ENCODE measurements at places on chromosomes 5 and 9.

DNA sequence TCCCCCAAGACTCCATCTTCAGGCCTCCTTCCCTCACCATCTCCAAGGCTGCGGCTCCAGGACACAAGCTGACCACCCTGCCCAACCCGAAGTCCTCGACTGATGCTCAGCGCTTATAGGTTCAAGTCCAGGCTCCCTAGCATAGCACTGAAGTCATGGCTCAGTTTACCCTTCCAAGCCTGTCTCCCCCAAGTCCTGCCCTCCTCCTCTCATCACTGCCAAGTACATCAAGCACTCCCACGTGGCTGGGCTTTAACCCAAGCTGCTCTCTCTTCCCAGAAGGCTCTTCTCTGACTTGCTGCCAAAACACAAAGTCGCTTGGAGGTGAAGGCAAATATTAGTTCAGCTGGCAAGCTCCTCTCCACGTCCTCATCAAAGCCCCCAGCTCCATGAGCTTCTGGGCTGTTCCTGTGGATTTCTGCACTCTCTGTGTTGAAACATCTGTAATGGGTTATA lies 22.1 kb upstream of the MARCHF6 start:
- no peak for DNase-seq

- no peak for DNase-seq
Measured at GRCh38 chr5:16615741-16616535, 859 bp downstream of the RETREG1 start.

DNA sequence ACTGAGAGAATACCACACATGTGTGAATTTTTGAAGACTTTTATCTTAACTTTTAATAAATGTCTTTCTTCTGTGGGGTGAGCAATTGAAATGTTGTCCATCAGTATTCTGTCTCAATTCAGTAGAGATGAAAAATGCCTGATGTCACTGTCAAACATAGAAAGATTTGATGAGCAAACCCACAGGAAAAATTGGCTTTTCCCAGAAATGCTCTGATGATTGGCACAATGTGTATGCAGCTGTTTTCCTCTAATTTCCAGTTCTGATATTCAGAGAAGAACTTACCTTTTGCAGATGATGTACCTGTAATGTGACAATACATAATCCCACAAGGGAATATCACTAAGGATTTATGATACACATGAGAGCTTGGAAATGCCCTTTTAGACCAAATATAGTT lies 340.0 kb downstream of the PTPRD start:
- DNase-seq: no peak

- no peak for DNase-seq
Measured at GRCh38 chr5:173535166-173535975, 81.1 kb downstream of the BOD1 start.

DNA sequence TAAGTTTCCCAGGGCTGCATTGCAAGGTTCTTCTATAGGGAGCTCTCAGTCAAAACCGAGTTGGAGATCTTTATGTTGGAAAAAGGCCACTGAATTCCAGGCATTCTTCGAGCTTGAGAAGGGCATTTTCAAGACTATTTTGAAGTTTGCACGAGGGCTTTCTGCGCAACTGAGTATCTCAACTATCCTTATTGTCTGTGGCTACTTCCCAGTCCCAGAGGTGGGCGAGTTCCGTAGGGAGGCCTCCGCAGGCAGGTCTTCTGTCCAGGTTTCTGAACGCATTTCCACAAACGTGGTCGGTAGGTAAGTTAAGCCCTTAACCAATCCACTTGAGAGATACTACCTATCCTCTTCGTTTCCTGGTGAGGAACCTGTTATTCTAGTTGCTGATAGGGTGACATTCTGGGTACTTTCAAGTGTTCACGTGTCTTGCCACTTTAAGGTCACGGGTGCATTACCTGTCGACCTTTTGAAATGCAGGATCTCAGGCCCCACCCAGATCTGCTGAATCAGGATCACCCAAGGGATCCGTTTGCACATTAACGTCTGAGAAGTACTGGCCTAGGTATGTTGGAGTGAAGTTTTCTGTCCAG lies 51.4 kb upstream of the TJP2 start:
- DNase-seq: no peak

DNA sequence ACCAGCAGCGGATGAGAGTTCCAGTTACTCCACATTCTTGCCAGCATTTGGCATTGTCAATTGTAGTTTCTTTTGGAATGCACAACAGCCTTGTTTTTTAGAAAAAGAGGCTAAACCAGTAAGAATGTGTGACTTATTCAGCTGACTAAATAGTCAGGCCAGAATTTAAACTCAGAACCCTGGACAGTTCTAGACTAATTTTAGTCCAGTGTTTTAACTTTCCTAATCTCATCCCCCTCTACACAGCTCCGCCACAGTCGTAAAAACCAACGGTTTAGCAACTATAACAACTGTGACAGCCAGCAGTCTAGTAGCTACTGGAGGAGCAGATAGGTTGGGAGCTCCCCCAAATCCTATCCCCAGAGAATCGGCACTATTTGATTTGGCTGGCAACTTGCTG lies 103.7 kb downstream of the FOXD1 start:
- no peak for DNase-seq

- no peak for DNase-seq
Measured at GRCh38 chr5:105803431-105803830, 1867.3 kb downstream of the EFNA5 start.

- no peak for DNase-seq
Measured at GRCh38 chr9:111992523-111992922, 95.9 kb downstream of the UGCG start.

DNA sequence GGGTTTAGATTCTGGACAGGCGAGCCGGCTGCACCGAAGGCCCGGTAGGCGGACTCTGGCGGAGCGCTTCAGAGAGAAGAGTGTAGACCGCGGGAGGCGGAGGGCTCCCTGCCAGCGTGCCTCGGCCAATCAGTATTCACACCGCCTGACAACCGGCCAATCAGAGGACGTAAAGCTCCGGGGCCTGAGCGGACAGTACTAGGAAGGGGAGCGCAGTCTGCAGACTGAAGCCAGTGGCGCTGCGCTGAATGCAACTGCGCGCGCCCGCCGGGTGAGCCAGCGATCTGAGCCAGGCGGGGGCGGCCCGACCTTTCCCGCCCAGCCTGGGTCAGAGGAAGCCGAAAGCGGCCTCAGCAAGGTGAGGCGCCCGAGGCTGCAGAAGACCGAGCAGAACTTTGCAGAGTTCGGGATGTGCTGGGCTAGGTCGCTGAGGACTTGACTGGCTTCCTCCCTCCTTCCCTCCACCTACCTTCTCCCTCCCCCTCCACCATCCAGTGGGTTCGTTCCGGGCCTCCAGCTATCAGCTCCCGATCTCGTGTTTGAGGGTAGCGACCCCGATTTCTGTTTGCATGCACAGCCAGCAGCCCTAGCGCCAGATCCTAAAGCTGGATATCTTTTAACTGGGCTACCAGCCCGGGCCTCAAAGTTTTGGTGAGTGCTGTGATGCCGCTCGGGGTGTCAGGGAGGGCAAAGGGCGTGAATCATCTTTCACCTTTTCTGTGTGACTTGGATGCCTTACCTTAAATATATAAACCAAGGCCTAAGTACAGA lies at the start of gene DMRT2:
DMRT2 (plus strand) TSS at position 233 of the 771 bp plus-strand sequence. CDS start 1,257 bp downstream, outside the sequence.
- no peak for DNase-seq

DNA sequence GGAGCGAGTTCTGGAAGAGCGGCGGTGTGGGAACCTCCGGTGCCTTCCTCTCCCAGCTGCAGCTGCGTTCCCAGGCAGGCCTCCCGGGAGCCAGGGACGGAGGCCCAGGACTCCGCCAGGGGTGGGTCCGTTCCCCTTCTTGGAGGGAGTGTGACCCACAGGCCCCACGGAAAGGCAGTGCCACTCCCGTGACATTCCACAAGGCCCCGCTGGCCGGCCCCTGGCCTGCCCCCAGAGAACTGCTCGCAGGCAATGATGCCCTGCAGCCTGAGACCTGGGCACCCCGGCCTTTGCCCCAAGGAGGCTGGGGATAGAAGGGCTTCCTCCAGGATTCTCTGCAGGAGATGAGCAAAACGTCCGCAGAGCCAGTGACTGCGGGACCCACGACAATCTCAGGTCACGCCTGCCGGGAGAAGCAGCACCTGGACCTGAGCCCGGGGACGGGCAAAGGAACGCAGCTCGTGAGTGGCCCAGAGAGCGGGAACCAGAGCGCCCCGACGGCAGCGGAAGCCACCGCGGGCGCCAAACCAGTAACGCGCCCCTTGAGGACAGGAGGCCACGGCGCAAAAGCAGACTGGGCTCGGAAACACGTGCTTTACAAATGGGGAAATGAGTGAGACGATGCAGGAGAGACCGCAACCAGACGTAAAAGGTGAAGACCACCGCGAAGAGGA lies 9.3 kb downstream of the OBP2B start:
- no peak for DNase-seq

DNA sequence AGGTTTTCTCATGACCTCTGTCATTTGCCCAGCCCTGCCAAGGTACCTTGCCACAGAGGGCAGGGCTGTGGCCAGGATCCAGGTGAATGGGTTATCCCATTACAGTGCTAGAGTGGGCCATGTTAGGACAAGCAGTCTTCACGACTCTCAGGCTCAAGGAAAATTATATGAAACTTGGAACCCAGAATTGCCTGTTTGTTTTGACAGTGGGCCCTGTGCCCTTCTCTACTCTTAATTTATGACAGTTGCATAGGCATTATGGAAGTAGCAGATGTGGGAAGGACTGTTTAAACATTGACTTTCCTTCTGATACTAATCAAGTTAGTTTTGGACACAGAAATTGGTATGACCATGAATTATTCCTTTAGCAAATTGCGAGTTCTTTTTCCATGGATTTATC lies 41.7 kb downstream of the ITGA2 start:
- no peak for DNase-seq

DNA sequence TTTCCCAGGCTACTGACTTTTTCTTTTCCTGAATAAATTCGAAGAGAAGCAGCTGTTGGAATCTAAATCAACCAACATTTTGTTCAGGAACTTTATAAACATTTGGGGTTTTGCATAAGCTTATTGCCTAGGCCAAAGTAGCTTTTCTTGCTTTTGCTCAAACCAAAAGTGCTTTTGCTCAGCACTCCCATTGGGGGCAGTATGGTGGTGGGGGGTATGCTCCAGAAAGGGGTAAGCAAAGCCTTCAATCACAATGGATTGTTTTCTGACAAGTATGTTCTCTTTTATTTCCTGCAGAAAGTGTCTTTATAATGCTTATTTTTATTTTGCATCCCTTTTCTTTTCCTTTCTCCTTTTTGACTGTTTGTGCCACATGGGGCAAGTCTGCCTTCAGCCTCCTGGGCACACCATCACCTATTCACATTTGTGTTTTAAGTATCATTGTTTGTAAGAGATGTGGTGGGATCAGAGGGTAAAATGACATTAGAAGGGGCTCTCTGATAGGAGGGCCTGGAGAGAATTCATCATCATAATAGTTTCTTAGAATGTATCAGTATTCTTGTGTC lies 86.0 kb downstream of the PRDM6 start:
- no peak for DNase-seq

DNA sequence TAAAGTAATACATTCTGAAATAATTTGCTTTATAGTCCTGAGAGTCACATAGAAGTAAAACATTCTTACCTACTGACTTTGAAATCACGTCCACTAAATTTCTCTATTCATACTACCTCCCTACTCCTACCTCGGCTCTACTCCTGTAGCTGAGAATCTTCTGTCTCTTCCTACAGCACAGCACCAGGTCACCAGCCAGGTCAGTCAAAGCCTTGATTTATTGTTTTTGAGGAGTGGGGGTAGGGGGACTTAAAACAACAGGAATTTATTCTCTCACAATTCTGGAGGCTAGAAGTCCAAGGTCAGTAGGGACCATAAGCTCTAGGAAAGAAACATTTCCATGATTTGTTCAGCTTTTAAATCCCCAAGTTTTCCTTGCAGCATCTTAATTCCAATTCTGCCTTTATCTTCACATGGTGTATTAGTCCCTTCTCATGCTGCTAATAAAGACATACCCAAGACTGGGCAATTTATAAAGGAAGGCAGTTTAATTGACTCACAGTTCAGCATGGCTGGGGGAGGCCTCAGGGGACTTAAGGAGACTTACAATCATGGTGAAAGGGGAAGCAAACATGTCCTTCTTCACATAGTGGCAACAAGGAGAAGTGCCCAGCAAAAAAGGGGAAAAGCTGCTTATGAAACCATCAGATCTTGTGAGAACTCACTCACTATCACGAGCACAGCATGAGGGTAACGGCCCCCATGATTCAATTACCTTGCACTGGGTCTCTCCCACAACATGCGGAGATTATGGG lies 49.6 kb upstream of the CCNG1 start:
- DNase-seq: no peak

DNA sequence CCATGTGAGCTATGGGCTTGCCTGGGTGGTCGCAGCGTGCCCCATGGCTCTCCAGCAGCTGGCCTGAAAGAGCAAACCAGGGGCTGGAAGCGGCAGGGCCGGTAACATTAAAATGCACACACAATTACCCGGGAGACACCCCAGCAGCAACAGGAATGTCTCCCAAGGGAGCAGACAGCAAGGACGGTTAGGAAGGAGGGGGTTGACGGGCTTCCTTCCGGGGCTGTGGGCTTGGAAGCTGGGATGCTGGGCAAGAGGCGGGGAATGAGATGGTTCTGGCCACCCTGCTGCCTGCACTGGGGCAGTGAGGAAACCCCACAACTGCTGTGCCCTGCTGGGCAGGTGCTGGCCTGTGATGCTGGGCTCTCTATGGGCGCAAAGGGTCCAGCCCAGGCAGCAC lies 71.8 kb upstream of the ADAMTS2 start:
- DNase-seq: no peak

- DNase-seq: no peak
Measured at GRCh38 chr9:27933210-27934025, 360.1 kb upstream of the C9orf72 start.

DNA sequence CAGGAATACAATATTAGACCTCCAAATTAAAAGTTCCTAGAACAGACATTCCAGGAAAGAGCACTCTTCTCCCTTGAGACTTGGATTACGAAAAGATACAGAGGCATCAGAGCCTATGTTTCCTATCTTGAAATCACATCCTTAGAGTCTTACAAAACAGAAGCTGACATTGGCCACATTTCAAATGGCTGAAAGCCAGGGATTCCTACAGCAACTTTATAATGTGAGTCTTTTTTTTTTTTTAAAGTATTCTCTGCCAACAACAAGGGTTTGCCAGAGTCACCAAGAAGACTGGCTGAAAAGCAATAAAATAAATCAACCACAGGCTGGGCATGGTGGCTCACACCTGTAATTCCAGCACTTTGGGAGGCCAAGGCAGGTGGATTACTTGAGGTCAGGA lies 63.1 kb downstream of the TRPM6 start:
- DNase-seq: no peak

DNA sequence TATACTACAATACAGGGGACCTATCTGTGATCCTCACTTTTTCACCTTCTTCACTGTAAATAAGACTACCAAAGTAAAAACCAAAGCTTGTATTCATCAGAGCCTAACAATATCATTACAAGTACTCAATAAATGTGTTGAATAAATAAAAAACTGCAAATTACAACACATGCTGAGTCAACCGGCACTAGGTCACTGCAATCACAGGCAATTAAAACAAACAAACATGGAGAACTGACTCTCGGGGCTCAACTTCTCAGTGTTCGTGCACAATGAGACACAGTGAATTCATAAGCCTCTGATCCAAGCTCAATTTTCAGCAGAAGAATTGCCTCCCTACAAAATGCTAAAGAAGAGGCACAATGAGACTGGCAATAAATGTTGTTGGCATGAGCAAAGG lies 69.2 kb downstream of the CDK5RAP2 start:
- DNase-seq: no peak

Measured in stimulated activated CD8-positive, alpha-beta memory T cell treated with anti-CD3 and anti-CD28 coated beads, Interleukin-4, amount 100 ng/mL, for 4 hours (primary cell).